ENCODE measurements at places on chromosomes 3 and 15.

- DNase-seq = no peak
Measured at GRCh38 chr3:114550165-114550564, 256.3 kb downstream of the TIGIT start.

DNA sequence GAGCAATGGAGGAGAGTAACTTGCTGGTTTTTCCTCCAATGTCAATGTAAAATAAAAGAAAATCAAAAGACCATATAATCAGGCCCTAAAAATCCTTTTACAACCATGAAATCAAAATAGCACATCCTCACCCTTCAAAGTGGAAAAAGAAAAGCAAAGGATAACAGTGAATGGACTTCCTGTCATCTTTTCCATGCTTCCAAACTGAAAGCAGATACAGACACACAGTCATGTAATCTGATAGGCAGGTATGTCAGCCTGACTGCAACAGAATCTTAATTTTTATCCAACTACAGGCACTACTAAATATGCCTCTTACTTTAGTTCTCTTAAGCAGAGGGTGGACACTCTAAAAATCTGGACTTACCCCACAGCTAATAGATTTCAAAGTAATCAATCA lies 27.8 kb upstream of the IGDCC4 start:
- DNase-seq = no peak

DNA sequence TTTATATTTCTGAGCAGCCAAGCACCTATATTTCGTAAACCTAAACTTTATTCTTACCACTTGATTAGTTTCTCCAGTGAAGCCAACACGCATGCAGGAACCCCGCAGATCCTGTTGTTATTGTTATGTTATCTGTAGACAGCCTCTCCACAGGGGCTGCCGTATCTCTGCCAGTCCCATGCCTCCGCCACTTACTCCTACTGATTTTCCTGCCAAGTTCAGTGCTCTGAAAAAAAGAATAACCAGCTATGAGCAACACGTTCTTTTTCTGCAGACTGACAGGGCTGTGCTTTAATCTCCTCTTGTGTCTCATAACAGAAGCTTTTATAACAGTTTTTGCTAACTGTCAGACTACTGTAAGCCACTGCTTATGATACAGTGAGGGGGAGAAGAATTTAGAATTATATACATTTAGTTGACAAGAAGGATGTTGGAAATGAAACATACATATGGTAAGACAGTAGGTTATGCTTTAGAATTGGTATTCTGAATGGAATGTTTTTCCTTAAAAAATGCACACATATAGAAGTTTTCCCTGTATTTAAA lies 347.4 kb downstream of the SI start:
- no peak for DNase-seq

- DNase-seq = no peak
Measured at GRCh38 chr3:72816862-72817355, 31.3 kb downstream of the SHQ1 start.

GRCh38 chr15:49669288-49669687 lies 48.4 kb downstream of the DTWD1 start:
- no peak for DNase-seq

Measured in hypothalamus (tissue), 51 donors.